ENCODE measurements at places on chromosomes 1 and 21.
A peak's percentile ranks its signal among the peaks of the same experiment; 100 is the strongest.

- no peak for DNase-seq
These were observed 4.1 kb downstream of the PABPC4 start for GRCh38 chr1:39572379-39573096.

GRCh38 chr21:42590431-42591131 is 62.8 kb upstream of the PDE9A start:
- DNase-seq = no peak

- DNase-seq = no peak
These were observed 4.1 kb downstream of the KMO start for GRCh38 chr1:241536304-241536703.

GRCh38 chr1:184056921-184057555 is 5.5 kb downstream of the TSEN15 start:
- no peak for DNase-seq

GRCh38 chr1:97976801-97977200 is 56.0 kb upstream of the DPYD start:
- DNase-seq = no peak

- no peak for DNase-seq
These were observed 3.7 kb downstream of the SCAF4 start for GRCh38 chr21:31728191-31728590.

DNA sequence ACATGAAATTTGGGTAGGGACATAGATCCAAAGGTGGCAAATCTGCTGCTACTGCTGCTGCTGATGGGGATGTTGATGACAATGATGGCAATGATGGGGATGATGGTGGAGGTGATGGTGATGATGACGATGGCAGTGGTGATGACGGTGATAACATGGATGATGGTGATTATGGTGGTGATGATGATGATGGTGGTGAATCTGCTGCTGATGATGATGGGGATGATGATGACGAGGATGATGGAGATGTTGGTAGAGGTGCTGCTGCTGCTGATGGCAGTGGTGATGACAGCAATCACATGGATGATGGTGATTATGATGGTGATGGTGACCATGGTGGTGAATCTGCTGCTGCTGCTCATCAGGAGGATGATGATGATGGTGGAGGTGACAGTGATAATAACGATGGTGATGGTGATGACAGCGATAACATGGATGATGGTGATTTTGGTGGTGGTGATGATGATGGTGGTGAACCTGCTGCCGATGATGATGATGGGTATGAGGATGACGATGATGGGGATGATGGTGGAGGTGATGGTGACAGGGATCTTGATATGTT is 341.0 kb upstream of the VAMP3 start:
- DNase-seq = no peak

- peak; percentile 9 for DNase-seq
These were observed 98.9 kb upstream of the BACE2 start for GRCh38 chr21:41068967-41069642.

- DNase-seq = no peak
These were observed 152.8 kb downstream of the PPP1R12B start for GRCh38 chr1:202501281-202501680.

- DNase-seq = no peak
These were observed 3.2 kb upstream of the GUK1 start for GRCh38 chr1:228136901-228137300.

DNA sequence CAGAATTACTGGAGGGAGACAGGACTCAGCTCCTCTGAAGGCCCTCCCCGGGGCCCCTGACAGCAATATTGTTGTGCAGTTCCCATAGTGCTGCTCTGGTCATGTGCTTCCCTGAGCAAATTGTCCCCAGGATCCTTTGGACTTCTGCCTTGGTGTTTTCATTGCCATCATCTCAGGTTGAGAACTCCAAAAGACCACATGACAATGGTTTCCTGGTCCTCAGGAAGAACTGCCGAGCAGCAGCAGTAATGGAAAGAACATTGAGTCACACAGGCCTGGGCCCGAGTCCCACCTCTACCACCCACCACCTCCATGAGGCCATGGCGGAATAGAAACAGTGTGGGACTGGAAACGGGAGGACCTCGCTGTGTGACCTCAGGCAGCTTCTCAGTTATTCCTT is 6.3 kb upstream of the CTTNBP2NL start:
- no peak for DNase-seq

GRCh38 chr1:184291701-184292100 is 95.1 kb upstream of the C1orf21 start:
- no peak for DNase-seq

DNA sequence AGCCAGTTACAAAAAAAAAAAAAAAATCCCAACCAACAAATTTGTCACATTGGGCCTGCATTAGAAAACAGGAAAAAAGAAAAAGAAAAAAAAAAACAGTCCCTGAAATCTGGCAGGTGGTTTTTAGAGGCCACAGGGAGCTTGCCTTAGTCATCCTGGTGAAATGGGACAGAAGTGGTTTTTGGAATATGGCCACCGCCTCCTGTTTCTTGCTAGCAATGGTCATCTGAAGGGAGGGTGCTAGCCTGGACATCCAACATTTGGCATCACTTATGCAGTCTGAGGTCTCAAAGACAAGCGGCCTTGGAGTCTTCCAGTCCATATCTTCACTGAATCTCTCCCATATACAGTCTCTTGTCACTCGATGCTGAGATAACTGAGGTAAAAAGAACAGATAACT is 20.1 kb upstream of the NKAIN1 start:
- DNase-seq = no peak

GRCh38 chr1:29247044-29247443 is 10.7 kb downstream of the PTPRU start:
- DNase-seq = no peak

- no peak for DNase-seq
These were observed 186.4 kb upstream of the FAM78B start for GRCh38 chr1:166353213-166353612.

DNA sequence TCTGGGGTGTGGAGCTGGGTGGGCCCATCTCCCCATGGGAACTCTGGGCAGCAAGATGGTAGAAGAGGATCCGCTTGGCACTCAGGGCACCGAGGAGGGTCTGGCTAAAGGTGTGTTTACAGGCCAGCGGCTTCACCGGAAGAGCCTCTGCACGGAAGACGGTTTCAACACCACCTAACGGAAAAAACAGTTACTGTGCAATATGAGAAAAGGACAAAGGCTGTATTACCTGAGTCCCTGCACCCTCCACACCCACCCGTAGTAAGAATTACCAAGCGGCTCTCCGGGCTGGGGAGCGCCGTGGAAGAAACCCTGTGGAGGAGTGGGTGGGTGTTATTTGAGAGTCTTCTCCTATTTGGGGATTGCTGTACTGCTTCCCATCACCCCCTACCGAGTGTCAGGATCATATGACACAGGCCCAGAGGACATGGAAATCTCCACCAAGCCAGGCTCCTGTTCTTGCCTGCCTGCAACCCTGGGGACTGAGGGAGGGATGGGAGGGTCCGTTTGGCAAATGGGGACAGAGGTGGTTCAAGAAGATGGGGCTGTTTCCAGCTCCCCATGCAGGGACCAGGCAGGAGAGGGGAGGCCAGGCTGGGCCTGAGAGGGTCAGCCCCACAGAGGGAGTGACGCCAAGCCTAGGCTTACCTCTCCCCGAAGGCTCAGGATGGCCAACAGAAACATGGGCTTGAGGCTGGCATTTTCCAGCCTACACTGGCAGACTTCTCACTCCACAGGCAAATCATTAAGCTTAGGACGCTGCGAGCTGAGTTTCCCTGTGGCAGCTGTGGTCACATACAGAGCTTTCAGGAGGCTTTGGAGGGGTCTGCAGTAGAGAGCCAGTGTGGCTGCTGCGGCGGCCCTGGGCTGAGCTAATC is 203.5 kb upstream of the TMEM51 start:
- no peak for DNase-seq

GRCh38 chr1:245888809-245889208 is 618.3 kb downstream of the SMYD3 start:
- peak; percentile 20 for DNase-seq

GRCh38 chr1:216927633-216928032 is 204.4 kb upstream of the ESRRG start:
- no peak for DNase-seq

DNA sequence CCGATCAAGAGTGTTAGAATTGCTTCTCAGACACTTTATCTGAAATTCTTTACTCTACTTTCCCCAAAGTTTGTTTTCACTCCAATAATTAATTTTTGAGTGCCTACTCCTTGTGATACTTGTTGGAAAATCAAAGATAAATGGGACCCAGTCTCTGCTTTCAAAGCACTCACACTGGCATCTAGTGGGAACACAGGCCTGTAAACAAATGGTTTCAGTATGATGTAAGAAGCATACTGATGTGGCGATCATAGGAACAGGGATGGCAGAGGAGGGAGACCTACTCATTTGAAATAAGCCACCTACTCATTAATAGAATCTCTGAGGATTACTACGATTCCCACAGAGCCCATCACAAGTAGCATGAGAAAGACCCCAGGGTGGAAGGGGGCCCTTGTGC is 273.7 kb upstream of the ST6GALNAC5 start:
- no peak for DNase-seq

- no peak for DNase-seq
These were observed 167.2 kb downstream of the ADGRL2 start for GRCh38 chr1:81967951-81968350.

GRCh38 chr1:32128964-32129363 is 21.1 kb downstream of the KPNA6 start:
- DNase-seq = no peak

- no peak for DNase-seq
These were observed 32.2 kb upstream of the CD1D start for GRCh38 chr1:158148468-158148867.

- no peak for DNase-seq
These were observed 163.5 kb downstream of the PLXNA2 start for GRCh38 chr1:208080396-208081286.

DNA sequence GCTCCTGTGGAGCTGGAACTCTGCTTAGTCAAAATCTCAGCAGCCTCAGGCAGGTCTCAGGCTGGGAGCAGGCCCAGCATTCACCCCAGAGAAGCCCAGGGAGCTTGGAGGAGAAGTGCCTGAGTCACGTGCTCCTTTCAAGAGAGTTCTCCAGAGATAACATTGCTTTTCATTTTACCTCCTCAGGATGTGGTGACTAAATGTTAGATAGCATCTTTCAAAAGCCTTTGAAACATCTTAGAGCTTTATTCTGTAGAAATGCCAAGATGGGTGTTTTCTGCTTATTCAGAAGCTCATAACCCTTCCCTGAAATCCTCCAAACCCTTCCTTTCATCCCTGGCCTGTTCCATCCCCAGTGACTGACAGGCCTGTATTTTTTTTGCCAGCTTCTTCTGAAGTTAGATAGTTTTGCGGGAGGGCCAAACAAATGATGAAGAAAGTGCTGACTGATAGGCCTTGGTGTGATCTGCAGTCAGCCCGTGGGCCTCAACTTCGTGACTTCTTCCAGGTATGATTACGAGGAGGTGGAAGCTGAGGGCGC is 58.0 kb downstream of the PGM1 start:
- no peak for DNase-seq

- DNase-seq = no peak
These were observed 117.0 kb downstream of the UBE2U start for GRCh38 chr1:64320470-64320869.

GRCh38 chr1:7572654-7573152 is 198.4 kb upstream of the VAMP3 start:
- no peak for DNase-seq

- no peak for DNase-seq
These were observed 23.9 kb downstream of the FOXJ3 start for GRCh38 chr1:42311138-42311537.

DNA sequence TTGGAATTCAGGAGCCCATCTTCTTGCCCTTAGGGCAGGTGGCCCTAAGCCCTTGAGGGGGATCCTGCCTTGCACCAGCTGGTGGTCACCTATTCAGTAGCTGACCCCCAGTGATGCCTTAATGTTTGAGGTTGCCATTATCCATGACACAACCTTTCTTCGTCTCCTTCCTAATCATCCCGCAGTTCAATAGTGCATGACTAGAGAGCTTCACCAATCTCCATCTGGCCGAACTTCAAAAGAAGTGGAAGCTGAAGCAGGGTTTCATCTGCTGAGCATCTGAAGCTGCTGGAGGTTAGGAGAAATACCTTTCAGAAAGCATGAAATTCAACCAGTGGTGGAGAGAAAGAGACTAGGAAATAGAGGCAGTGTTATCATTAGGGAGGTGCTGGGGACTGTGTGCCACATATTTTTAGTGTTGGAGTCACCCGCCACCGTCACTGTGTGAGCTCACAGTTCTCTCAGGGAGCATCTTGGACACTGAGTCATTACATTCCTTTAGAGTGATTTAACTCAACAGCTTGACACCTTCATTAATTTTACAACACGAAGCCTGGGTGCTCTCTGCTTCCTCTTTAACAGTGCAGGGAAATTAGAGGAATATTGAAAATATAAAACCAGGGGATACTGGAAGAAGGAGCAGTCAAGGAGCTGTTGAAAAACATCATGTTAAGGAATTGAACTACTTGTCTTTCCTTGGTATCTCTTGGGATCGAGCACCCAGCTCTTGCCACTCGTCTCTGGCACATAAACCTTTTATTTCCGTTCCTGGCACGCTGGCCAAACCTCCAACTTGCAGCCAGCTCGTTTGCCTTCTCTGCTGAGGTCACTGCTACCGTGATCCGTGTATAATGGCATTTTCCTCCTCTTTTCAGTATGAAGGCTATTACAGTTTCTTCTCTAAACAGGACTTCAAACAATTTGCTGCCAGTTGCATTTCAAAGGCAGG is 53.6 kb downstream of the PEX14 start:
- DNase-seq = no peak

- no peak for DNase-seq
These were observed 665.7 kb downstream of the ADGRL2 start for GRCh38 chr1:82466416-82466815.

- DNase-seq = no peak
These were observed 21.6 kb downstream of the METTL13 start for GRCh38 chr1:171803045-171803444.

DNA sequence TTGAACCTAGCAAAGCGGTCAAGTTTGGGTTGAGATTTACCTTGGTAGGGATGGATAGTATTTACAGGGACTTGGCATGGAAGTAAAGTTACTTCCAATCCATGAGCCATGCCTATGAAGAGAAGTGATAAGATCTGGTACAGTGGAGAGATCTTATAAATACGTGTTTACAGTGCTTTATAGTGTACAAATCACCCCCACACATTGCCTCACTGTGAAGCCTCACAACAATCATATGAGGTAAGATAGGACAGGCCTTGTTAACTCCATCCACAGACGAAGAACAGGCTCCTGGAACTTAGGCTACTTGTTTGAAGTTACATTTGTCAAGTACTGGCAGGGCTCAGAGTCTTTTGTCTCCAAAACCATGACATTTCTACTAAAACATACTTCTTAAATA is 159.8 kb downstream of the PLPPR4 start:
- DNase-seq = no peak

- DNase-seq = no peak
These were observed 93.5 kb upstream of the GNG4 start for GRCh38 chr1:235742914-235743599.

DNA sequence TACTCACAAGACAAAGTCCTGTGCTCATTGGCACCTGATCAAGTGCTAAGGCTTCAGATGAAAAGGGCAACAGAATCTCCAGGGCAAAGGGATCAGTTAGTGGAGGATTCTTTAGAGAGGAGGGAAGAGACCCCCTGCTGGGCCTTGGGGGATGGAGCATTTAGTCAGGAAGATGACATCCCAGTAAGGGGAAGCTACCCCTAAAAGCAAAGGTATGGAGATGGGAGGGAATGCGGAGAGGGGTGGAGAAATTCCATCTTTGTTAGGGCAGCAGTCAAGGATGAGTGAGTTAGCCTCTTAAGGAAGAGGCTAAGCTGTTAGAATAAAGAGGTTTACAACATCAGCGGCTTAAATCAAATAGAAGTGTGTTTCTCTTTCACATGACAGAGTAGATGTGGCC is 67.4 kb downstream of the ST6GALNAC3 start:
- DNase-seq = peak; percentile 35

Measured in iPS DF 19.7 (cell line).